ENCODE measurements at places on chromosomes 13 and 19.

DNA sequence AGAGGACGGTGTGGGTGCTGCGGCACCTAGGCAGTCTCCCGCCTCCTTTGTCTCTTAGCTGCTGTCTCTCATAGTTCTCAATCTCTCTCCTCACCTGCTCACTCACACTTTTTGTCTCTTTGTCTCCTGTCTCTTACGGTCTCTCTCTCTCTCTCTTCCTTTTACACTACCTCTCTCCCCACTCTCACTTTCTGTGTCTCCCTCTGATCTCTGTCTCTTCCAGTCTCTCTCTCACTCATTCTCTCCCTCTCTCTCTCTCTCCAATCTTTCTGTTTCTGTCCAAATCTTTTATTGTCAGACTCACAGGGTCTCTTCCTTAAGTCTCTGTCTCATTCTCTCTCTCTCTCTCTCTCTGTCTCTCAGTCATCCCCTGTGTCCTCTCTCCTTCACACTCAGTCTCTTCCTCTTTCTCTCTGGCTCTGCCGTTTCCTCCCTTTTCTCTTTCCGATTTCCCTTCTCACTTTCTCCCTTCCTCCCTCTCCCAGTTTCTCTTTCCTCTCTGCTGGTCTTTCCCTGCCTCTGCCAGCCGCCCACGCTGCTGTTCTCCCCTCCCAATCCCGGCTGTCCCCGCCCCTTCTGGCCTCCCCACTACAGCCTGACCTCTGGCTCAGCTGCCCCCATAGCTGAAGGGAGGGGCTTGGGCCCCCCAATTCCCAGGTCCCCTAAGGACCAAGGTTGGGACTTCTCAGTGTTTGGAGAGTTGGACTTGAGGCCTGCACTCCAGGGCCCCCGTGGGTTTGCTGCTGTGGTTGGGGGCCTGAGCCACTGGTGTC lies at the start of gene PLEKHA4:
PLEKHA4 (minus strand) TSS at position 504 of the 773 bp plus-strand sequence. CDS start 997 bp downstream, outside the sequence.
- no peak for DNase-seq

GRCh38 chr13:71685072-71685471 lies 181.9 kb downstream of the DACH1 start:
- DNase-seq: no peak

DNA sequence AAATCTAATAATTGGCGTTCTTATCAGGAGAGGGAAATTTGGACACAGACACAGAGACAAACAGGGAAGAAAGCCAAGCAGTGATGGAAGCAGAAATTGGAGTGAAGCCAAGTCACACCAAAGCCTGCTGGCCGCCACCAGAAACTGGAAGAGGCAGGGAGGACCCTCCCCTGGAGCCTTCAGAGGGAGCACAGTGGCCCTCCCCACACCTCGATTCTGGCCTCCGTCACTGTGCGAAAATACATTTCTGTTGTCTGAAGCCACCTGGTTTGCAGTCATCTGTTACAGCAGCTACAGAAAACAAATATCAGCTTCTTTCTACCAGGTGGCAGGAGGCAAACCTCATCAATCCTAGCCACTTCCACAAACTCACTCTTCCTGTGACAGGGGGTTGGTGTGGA lies 8.3 kb upstream of the TLE6 start:
- DNase-seq: no peak

DNA sequence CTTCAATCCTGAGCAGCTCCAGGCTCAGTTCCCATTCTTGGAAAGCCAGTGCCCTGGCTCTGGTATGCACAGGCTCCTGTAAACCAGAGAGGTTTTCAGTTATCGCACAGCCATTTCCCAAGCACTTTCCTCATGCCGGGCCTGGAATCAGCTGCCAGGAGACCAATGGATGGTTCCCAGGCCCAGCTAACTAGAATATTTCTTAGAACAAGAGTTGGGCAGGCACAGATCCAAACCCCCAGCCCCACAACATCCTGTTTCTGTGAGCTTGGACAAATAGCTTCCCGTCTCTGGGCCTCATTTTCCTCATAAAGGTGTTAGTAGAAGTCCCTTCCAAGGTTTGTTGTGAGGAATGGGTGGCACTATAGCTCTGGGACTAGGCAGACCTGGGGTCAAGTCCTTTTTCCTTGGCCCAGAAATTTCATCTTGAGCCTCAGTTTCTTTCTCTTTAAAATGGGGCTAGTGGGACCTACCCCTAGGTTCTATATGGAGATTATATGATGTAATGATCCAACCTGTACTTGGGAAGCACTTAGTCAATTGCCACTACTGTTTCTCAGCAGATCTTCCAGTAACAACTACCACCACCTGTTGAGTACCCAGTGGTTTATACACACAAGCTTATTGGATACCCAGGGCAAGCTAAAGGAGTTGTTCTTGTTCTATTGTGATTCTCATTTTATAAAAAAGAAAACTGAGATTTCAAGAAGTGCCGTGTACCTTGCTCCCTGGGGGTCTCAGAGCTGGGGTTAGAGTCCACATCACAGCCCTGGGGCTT lies 5.1 kb upstream of the CCDC97 start:
- no peak for DNase-seq

DNA sequence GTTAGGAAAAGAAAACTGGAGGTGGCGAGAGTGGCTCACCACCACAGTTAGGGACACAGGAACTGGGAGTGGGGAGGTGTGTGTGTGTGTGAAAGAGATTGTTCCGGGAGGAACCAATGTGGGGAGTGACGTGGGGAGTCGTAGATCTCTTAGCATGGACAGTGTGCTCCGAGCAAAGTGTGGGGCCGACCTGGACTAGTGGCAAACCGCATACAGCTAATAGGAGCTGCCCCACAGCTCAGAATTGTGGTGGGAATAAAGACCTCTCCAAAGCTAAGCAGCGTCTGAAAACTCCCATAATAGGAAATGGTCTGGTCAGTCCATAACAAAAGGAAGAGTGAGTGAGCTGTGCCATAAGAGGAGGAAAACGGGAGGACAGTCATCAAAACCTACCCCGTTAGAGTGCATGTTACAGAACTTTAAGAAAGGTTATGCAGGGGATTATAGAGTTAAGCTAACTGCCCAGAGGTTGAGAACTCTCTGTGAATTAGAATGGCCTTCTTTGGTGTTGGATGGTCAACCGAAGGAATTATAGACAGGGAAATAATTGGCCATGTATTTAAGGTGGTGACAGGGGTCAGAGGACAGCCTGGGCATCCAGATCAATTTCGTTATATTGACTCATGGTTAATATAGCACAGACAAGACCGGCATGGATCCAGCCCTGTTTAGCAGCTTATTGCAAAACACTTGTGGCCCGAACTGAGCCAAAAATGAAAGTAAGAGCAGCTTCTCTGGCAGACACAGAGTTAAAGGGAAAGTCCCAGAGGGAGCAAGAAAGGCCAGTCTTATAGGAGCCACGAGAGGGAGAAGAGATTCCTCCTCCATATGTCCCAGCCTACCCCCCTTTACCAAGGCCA lies 8.9 kb upstream of the SLC15A1 start:
- DNase-seq: no peak

- DNase-seq: no peak
These were observed 14.2 kb downstream of the CACNA1A start for GRCh38 chr19:13492128-13492527.

DNA sequence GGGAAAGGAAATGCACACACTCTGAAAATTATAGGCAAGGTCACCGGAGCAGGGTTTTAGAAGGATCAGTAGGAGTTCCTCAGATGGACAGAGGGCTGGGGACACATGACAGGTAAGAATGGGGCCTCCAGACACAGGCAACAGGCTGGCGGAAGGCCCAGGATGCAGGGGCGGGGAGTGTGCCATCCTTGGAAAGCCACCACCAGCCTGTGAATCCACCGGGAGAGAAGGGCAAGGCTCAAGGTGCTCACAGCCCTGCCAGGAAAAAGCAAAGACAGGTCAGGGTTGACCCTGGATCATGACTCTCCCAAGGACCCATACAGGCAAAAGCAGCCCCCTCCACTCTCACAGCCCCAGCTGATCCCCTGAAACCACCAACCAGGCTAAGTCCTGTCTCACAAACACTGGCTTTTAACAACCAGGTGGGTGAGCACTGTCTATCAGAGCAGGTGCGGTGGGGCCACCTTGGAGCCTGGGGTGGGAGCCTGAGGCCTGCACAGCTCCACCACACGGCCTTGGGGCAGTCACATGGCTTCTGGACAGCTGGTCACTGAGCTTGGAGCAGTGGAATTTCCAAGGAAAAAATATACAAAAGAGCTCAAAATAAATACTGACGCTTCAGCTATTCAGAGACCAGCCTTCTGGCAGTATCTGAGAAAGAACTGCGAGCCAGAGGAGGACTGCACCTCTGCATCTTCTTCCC lies 35.2 kb upstream of the ISYNA1 start:
- DNase-seq: no peak

GRCh38 chr19:5718037-5718578 lies 1.8 kb downstream of the LONP1 start:
- DNase-seq: no peak

- no peak for DNase-seq
These were observed 152.0 kb upstream of the SLC10A2 start for GRCh38 chr13:103218253-103218652.

- DNase-seq: no peak
These were observed 768.6 kb downstream of the UQCRFS1 start for GRCh38 chr19:28444362-28444761.

GRCh38 chr19:18785179-18786124 lies 5.7 kb downstream of the COMP start:
- DNase-seq: peak; percentile 69

DNA sequence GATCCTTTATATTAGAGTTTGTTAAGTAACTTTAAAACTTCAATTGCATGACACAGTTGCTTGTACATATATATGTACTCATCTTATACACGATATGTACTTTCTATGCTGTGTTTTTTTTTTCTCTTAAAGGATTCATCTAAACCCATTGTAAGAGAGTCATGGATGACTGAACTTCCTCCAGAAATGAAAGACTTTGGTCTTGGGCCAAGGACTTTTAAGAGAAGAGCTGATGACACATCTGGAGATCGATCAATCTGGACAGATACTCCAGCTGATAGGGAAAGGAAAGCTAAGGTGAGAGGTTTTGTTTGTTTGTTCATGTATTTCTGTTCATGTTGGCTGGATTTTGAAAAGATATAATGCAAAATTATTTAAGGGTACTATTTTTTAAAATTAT lies 26.0 kb downstream of the GPALPP1 start:
- no peak for DNase-seq

DNA sequence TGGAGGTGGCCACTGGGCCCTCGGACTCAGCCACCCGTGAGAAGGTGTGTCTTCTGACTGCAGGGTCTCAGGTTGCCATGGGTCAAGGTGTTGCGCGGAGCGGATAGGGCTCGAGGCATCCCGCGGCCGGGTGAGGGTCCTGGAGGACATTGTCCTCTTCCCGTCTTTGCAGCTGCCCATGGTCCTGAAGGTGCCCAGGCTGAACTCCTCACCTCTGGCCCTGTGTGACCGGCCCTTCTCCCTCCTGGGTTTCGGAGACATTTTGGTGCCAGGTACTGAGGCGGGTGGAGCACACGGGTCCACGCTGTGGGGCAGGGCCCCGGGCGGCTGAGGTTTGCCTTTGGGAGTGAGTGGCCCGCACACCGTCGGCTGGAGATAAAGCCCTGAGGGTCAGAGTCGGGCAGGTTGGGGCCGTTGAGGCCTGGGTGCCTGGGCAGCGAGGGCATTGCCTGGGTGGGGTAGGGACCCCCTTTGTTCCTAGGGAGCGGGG lies 15.6 kb upstream of the TMPRSS9 start:
- no peak for DNase-seq

GRCh38 chr13:72495681-72496080 lies 231.7 kb downstream of the MZT1 start:
- DNase-seq: no peak

- DNase-seq: no peak
These were observed 1.6 kb downstream of the SOHLH2 start for GRCh38 chr13:36212789-36213188.

DNA sequence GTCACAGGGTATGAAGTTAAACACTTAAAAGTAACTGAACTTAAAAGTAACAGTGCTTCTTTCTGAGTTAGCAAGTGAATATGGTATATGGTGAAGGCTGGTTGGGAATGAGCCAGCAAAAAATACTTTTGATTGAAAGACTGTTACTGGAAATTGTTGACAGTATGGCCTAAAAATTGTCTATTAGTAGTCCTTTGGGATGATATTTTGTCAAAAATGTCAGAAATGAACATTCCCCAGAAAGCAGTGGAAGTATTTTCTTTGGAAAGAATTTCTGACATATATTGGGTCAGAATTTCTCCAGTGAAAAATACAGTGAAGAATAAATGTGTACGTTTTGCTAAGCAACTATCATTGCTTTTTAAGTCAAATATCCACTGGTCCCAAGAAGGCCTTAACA lies 860.5 kb downstream of the PCDH9 start:
- DNase-seq: no peak

- no peak for DNase-seq
These were observed 25.2 kb upstream of the ATP11A start for GRCh38 chr13:112664501-112665203.

GRCh38 chr19:1131718-1132551 lies 28.1 kb downstream of the GPX4 start:
- peak; percentile 88 for DNase-seq

All from GM06990 (cell line).